ENCODE measurements at places on chromosomes 12 and 14.

GRCh38 chr14:53890611-53891101 is 66.0 kb downstream of the BMP4 start:
- DNase-seq: no peak

GRCh38 chr14:59206892-59207291 is 18.4 kb downstream of the DAAM1 start:
- DNase-seq: no peak

- no peak for DNase-seq
These were observed 254.0 kb upstream of the ATXN7L3B start for GRCh38 chr12:74283646-74284045.

GRCh38 chr12:33440477-33440876 is 858 bp upstream of the SYT10 start:
- no peak for DNase-seq

- DNase-seq: no peak
These were observed 48.5 kb downstream of the FBXO33 start for GRCh38 chr14:39383741-39384140.

- no peak for DNase-seq
These were observed 166.1 kb upstream of the SLC16A7 start for GRCh38 chr12:59429766-59430165.

GRCh38 chr12:89862511-89863445 is 154.1 kb upstream of the ATP2B1 start:
- peak; percentile 18 for DNase-seq

GRCh38 chr12:114400925-114401324 is 5.0 kb downstream of the TBX5 start:
- no peak for DNase-seq

DNA sequence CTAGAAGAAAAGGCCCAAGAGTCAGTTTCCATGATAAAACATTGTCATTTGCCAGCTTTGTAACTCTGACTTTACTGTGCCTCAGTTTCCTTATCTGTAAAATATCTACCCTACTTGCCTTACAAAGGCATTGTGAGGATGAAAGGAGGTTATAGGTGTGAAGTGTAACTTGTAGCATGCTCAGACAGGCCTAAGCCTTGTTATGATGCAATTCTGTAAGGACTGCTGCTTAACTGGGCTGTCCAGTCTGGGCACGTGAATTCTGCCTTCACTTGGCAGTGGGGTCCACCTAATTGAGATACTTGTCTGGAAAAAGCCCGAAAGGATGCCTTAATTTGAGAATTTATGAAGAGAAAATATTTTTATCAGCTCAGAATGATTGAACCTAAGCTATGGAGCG is 114.5 kb upstream of the DYRK2 start:
- no peak for DNase-seq

- DNase-seq: no peak
These were observed 47.6 kb downstream of the MYBPC1 start for GRCh38 chr12:101642115-101643067.

- DNase-seq: no peak
These were observed 223.1 kb downstream of the ANO6 start for GRCh38 chr12:45439039-45439438.

DNA sequence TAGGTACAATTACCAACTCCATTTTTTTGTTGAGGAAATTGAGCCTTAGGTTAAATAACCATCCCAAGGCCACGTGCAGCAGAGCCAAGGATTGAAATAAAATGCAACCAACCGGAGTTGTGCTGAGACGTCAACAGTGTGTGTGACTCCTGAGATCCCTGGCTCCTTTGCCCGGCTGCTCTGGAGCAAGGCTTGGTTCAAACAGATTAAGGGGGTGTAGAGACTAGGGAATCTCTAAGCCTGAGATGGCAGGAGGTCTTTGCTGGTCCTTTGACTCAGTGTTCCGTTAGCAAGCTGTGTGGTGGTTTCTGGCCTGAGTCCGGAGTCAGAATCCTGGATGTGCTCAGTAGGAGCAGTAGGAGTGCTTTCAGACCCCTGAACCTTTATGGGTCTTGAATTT is 1.4 kb upstream of the SLC8A3 start:
- no peak for DNase-seq

- no peak for DNase-seq
These were observed 1.1 kb upstream of the SSH1 start for GRCh38 chr12:108858311-108859074.

DNA sequence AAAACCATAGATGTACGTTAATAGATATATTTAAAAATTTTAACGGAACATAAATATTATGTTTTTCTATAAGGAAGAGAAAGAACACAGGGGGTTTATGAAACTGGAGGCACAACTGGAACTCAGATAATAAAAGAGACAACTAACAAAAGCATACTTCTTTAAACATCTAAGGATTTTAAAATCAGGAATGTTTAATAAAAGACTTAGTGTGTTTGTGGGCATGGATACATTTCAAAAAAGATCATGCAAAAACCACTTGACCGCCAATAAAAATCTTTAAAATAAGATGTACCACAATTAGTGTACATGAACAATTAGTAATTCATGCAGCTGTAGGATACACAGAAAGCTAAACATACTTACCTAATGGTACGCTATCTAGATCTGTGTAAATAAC is 113.0 kb downstream of the KIF21A start:
- no peak for DNase-seq

GRCh38 chr14:101471723-101472517 is 89.4 kb upstream of the DIO3 start:
- no peak for DNase-seq

DNA sequence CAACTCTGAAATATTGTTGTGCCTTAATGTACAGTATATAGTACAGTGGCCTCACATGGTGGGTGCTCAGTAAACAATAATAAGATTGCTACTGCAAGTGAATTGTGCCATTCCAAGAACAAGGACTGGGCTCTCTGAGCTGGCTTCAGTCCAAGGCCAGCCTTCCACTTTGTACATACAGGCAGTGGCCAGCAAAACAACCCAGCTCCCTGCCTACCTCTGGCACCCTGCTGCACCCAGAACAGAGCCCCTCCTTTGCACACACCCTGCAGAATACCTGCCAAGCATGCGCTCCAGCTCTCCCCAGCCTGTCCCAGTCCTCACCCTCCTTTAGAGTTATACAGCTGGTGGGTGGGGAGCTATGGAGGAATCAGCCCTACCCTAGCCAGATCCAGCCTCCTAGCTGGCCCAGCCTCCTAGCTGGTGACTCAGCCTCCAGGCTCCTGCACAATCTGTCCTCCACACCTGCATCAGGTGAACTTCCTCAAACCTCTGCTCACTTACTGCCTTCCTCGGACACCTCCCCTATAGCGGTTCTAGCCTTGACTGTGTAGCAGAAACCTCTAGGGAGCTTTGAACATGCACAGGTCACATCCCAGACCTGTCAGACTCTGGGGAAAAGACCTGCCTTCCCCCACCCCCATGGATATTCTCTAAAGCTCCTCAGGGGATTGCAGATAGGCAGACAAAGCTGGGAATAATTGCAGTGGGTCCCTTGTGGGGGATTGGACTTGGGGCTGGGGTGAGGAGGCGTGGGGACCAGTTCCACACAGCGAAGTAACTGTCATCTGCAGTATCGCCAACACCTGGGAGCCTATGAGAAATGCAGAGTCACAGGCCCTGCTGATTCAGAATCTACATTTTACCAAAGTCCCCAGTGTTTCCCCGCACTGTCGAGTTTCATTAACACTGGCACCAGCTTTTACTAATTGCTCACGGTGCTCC is 17.9 kb downstream of the ZDHHC22 start:
- no peak for DNase-seq

DNA sequence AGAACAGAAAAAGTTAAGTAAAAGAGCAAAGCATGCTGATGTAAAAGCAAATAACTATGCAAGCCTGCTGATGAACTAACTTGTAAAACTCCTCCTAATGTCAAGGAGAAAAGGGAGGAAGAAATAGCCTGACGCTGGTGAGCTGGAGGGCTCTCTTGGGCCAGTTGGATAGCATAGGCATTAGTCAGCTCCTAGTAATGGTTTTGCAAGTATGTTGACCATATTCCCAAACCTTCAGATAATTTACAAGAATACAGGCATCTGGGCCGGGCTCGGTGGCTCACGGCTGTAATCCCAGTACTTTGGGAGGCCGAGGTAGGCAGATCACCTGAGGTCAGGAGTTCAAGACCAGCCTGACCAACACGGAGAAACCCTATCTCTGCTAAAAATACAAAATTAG is 871.4 kb downstream of the C12orf50 start:
- no peak for DNase-seq

- DNase-seq: no peak
These were observed 210.9 kb downstream of the LRFN5 start for GRCh38 chr14:41817626-41818025.

DNA sequence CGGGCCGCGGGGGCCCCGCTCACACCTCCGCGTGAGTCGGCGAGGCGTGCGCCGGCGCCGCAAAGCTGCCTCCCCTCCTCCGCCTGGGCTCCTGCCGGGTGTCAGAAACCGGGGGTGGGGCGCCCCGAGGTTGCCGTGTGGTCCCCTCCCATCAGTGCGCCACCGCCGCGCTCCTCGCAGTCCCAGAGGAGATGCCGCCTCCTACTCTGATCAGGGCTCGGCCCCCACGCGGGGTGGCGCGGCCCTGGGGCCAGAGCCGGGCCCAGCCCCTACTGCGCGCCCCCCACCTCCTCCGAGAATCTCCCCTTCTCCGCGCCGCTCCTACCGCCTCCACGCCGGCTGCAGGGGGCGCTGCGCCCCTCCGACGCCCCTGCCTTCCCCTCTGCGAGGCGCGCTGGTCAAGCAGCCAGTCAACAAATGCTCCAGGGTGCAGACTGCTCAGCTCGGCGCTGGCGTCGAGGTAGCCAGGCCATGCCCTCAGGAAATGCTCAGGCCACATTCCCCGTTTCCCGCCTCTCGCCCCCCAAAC is 467 bp upstream of the JAG2 start:
- DNase-seq: no peak

- no peak for DNase-seq
These were observed 15.9 kb downstream of the ISCU start for GRCh38 chr12:108578264-108578663.

GRCh38 chr14:55739967-55740648 is 160.1 kb downstream of the KTN1 start:
- no peak for DNase-seq

- DNase-seq: no peak
These were observed 28.8 kb upstream of the RPLP0 start for GRCh38 chr12:120229487-120230325.

DNA sequence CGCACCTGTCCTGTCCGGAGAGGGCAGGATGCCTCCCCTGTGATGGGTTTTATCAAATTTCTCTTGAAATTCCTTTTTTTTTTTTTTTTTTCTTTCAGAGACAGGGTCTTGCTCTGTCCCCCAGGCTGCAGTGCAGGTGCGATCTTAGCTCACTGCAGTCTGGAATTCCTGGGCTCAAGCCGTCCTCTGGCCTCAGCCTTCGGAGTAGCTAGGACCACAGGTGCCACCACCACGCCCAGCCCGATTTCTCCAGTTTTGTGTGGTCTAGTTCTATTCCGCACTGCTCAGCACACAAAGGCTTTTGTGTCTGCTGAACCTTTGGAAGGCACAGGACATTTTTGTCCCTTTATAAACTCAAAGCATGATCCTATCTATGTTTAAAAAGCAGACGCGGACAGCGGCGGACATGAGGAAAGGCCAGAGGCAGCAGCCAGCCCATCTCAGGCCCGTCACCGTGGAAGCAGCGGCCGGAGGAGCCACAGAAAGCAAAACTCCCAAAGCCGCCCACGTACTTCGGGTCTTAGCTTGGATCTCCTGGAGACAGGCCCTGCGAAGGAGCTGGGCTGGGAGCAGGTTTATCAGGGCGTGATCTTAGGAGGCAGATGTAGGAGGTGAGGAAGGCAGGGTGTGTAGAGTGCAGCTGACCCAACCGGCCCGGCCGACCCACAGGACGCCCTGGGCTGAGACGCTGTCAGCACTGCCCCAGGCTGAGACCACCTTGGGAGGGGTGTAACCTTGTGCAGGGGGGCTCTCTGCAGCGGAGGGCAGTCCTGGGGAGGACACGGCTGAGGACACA is 30.9 kb upstream of the FBRSL1 start:
- no peak for DNase-seq

DNA sequence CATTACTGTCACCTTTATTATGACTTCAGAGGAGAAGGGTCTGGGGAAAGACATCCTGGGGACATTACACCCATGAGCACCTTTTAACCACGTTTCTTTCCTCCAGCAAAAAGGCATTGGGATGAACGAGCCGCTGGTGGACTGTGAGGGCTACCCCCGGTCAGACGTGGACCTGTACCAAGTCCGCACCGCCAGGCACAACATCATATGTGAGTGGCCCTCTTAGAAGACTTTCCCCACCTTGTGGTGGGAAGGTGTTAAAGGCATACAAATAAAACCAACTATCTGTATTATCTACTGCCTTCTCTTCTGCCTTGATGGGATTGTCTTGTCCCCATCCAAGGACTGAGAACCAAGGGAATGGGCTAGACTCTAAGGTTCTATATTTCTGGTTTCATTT is 6.0 kb downstream of the PSMD9 start:
- DNase-seq: no peak

DNA sequence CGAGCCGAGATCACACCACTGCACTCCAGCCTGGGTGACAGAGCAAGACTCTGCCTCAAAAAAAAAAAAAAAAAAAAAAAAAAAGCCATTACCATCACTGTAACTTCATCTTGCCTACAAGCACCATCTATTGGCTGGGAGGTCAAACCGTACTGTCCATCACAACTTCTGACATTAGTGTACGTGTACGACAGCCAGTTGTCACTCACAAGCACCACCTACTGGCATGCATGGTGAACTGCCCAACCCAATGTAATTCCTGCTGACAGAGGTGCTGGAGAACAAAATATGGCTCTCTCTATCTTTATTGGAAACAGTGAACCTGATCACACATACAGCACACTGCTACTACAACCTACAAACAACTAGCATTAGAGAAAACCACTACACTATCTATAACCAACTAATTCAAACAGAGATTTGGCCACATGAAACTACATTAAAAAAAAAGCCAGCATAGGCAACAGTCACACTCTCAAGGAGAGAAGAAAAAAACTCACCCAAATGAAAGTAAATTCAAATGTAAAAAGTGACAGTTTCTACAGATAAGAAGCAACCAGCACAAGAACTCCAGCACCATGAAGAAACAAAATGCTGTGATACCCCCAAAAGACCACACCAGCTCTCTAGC is 82.3 kb downstream of the PUS7L start:
- DNase-seq: peak; percentile 18

GRCh38 chr12:67068204-67068731 is 200.9 kb upstream of the CAND1 start:
- DNase-seq: no peak

- DNase-seq: no peak
These were observed 325.3 kb downstream of the GALC start for GRCh38 chr14:87667659-87668058.

DNA sequence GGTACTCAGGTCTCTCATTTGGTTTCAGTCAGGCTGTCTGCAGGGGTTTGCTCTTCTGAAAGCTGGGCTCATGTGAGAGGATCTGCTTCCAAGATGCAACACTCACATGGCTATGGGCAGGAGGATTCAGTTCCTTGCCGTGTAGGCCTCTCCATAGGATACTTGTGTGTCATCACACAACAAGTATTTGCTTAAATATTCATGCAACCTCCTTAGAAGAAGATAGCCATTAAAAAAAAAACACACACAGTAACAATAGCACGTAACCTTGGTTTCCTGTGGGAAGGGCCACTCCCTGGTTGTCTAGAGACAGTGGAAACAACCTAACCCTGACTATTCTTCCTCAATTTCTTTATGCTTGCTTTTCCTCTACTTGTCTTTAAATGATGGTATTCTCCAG is 31.8 kb upstream of the CLEC4E start:
- DNase-seq: no peak

All from CMK (cell line).